ENCODE measurements at places on chromosomes 12 and 14.

GRCh38 chr14:63470962-63471793, 72.0 kb downstream of the PPP2R5E start:
- DNase-seq = no peak

DNA sequence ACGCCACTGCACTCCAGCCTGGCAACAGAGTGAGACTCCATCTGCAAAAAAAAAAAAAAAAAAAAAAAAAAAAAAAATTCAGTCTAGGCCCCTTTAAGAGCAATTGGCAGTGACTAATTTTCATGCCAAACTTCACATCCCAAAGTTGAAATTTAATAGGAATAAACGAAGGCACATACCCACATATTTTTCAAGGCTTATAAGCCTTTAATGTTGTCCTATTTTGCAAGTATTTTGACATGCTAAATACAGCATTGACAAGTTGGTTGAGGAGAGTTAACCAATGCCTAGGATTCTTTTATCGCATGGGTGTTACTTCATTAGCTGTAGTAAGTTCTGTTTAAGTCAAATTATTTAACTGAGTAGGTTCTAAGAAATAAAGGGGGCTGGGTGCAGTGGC, 23.5 kb upstream of the HIP1R start:
- DNase-seq = no peak

- no peak for DNase-seq
Measured at GRCh38 chr12:103696101-103696500, 109.0 kb downstream of the STAB2 start.

- DNase-seq = no peak
Measured at GRCh38 chr12:40697566-40698259, 5.5 kb downstream of the CNTN1 start.

GRCh38 chr14:55458800-55459515, 18.5 kb upstream of the TBPL2 start:
- DNase-seq = no peak

GRCh38 chr12:16606201-16606849, 363 bp upstream of the LMO3 start:
- DNase-seq = peak; percentile 28

GRCh38 chr12:51028813-51029150, 2.6 kb upstream of the SLC11A2 start:
- DNase-seq = no peak

- DNase-seq = no peak
Measured at GRCh38 chr14:34231626-34232025, 230.4 kb downstream of the SPTSSA start.

DNA sequence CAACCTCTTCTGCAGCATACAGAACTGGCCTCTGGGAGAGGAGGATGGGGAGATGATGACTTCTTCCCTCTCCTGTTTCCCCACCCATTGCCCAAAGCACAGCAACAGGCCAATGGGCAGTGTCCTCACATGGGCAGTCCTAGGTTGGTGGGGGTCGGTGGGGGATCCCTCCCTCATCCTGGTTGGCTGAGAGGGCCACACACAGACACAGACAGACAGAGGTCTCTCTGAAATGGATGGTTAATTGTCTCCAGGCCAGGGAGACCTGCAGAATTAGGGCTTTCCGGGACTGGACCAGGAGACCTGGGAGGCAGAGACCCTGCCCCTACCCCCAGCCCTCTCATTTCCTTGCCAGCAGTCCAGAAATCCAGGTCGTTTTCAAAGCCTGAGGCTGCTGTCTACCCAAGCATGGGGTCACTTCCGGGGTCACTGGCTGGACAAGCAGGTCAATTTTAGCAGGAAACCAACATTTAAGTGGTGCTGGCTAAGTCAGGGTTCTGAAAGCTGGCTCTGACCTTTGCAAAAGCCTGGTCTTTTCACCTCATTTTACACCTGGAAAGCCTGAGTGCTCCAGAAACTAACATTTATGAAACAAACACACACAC, 48.6 kb upstream of the TBX3 start:
- no peak for DNase-seq

DNA sequence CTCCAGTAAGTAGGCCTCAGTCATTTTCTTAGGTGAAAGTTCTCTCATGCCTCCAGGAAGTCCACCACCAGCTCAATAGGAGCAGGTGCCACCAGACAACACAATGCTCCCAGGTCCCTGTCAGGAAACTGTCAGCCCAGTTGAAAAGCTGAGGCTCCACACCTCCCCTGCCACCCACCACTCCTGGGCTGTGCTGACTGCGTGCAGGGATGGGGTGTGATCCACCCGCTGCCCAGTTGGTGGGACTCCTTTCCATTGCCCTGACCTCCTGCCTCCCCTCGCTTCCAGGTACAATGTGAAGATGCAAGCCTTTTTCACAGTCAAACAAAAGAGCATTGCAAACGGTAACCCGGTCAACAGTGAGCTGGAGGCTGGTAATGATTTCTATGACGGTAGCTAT, 64.8 kb upstream of the RIN3 start:
- DNase-seq = no peak

GRCh38 chr12:56252649-56253048, 5.5 kb downstream of the ANKRD52 start:
- DNase-seq = no peak

DNA sequence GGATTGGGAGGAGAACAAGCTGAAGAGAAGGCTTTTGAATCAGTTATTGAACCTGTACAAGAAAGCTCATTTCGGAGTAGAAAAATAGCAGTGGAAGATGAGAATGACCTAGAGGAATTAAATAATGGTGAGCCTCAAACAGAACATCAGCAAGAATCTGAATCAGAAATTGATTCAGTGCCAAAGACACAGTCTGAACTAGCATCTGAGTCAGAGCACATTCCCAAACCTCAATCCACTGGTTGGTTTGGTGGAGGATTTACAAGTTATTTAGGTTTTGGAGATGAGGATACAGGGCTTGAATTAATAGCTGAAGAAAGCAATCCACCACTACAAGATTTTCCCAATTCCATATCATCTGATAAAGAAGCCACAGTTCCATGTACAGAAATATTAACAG, 13.5 kb downstream of the MIA2 start:
- no peak for DNase-seq

DNA sequence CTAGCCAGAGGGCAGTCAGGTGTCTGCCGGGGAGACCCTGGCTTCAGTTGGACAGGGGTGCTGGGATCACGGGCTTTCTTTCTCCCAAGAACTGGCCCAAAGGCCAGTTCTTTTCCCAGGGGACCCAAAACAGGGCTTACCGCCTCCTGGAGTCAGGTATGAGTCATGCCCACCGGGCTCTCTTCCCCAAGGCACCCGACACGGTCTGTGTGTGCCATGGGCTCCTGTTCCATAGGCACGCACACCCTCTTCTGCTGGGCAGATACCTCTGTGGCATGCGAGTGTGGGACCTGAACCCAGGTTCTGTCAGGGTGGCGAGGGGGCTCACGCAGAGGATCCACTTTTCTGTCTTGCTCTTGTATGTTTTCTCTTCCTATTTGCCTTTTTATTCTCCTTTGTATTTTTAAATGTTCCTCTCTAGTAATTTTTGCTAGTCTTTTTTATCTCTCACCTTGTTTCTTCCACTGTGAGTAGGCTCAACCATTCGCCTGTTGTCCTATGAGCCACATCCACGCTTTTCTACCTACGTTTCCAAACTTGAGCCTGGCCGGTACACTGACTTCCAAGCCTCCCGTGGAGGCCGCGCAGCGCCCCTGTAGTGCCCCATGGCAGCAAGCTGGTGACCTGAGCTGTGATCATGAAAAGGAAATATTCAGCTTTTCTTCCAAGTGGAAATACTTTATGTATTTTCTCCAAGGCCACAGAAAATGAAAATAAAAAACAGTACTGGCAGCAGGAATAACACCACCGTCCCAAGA, 362.2 kb downstream of the CACNA1C start:
- DNase-seq = peak; percentile 13

GRCh38 chr12:119385659-119386058, 51.1 kb downstream of the CCDC60 start:
- no peak for DNase-seq

DNA sequence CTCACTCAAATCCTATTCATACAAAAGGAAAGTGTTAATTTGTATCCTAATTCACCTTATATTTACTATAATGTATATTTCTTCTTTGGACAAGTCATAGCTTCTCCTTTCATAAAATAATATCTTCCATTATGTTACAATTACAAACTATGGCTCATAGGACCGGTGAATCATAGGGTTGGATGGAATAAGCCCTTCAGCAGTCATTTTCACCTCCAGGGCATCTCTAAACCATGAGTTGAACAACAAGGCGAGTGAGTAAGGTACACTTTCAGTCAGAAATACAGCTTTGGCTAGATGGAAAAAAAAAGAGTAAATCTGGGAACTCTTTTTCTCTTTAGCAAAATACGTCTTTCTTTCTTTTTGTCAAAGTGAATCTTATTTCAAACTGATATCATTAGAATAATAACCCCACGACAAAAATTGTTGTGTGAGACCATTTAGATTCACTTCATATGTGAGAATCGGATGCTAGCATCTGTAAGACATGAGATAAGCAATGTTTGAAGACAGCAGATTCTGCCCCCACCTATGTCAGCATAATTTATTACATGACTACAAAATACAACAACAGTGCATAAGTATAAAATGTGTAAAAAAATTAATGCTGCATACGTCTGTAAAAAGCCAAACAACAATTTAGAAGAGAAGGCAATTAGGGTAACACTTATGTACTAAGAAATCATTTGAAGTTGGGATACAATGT, 184.4 kb upstream of the SLC38A2 start:
- DNase-seq = no peak

DNA sequence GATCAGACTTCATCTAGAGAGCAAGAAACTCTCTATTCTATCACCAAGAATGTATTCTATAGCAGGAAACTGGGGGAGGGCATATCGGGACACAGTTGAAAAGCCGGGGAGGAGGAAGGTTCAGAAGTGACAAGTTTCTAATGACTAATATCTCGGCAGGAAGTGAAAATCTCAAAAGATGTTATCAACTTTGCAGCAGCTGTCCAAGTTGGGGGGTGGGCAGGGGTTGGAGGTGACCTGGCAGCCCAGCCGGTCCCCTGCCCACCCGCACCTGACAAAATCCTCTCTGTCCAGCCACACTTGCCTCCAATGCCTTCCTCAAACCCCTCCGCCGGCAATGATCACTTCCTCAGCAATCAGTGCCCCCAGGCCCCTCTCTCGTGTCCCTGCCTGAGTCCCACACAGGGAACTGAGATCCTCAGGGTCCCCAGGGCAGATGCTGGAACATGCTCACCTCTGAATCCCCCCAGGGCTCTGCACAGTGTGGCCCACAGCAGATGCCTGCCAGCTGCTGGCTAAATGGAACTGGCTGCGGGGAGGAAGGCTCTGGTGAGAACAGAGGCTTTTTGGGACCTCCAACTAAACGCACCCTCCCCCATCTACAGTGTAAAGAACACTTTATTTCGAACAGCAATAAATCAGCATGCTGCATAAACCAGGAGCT, 43.9 kb downstream of the CCDC88C start:
- no peak for DNase-seq

Measured in pancreas (tissue), 10 donors.